ENCODE measurements at places on chromosomes 4 and X.

GRCh38 chr4:97252615-97253154, 890.6 kb downstream of the STPG2 start:
- DNase-seq = no peak

GRCh38 chr4:74033739-74034138, 4.8 kb downstream of the CXCL3 start:
- no peak for DNase-seq

GRCh38 chrX:65783746-65784145, 116.3 kb downstream of the MSN start:
- no peak for DNase-seq

GRCh38 chr4:138673053-138673452, 342.5 kb upstream of the NOCT start:
- no peak for DNase-seq

GRCh38 chr4:123841447-123842121, 445.0 kb downstream of the SPRY1 start:
- DNase-seq = no peak

DNA sequence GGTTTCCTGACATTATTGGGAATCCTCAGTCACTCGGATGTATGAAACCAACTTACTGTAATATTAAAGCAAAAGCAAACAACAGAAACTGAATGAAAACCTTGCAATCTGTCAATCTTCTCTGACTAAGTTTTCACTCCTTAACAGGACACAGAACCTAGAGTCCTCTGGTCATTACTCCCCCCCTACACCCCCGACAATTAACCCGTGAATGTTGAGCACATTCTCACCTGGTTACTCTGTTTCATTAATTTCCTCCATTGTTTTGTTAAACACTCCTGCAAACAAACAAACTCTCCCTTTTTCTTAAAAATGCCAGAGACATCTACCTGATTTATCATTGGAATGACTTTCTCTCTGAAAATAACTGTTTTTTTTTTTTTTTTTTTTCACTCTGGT, 469.0 kb upstream of the PRKX start:
- no peak for DNase-seq
